B cell (primary cell): ENCODE measurements at places on chromosomes 12 and 14. TPM values are rescaled to one million over a fixed set of nuclear protein-coding genes. Genes with fewer than 3 reads are reported as not detected.

- DNase-seq = no peak
Observed at GRCh38 chr14:68346556-68347343, 446.1 kb downstream of the ZFP36L1 start.

Gene PLA2G1B
- polyA plus RNA-seq = not detected in 2 replicates

DNA sequence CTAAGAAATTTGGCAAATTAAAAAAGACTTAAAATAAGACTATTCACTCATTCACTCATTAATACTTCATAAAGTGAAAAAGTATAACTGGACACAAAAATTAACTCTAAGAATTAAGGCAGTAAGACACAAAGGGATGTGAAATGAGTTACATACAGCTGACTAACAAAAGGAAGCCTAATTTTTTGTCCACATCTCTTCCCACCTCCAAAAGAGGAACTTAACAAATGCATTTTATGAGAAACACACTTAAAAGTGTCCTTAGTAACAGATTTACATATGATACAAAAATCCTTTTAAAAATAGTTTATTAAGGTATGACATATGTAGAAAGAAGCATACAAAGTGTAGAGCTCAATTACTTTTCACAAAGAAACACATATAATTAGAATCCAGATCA, 88.9 kb downstream of the NUMB start:
- DNase-seq = no peak

GRCh38 chr12:123621101-123621500, 12.4 kb downstream of the EIF2B1 start:
- DNase-seq = no peak

GRCh38 chr12:69885658-69886057, 60.6 kb downstream of the MYRFL start:
- no peak for DNase-seq

GRCh38 chr12:83018088-83018487, 331.4 kb downstream of the TMTC2 start:
- no peak for DNase-seq
